ENCODE measurements at places on chromosomes 2 and 18.

- no peak for DNase-seq
These were observed 34.1 kb downstream of the NFATC1 start for GRCh38 chr18:79429785-79430281.

DNA sequence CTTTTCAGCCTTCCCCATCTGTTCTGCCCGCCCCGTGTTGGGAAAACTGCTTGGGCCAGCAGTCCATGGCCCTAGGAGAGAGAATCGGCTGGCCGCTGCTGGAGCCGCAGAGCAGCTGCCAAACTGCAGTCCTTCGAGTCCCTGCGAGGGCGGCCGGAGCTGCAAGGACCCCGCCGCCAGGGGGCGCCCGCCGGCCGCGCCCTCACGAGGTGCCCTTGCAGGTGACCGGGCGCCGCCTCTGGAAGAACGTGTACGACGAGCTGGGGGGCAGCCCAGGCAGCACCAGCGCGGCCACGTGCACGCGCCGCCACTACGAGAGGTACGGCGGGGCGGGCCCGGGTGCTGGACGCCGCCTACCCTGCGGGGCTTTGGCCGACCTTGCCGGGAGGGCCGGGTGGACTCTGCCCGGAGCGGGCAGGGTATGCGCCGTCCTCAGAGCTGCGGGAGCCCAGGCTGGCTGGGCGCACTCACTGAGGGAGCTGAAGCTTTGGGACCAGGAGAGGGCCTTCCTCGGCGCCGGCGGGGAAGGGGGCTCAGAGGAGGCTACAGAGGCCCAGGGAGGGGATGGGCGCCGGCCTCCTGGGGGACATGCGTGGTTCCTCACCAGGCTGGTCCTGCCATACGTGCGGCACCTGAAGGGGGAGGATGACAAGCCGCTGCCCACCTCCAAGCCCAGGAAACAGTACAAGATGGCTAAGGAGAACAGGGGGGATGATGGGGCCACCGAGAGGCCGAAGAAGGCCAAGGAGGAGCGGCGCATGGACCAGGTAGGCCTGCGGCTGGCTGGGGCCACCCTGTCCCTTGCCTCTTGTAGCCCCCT is 13.6 kb downstream of the ARID5A start:
- no peak for DNase-seq

DNA sequence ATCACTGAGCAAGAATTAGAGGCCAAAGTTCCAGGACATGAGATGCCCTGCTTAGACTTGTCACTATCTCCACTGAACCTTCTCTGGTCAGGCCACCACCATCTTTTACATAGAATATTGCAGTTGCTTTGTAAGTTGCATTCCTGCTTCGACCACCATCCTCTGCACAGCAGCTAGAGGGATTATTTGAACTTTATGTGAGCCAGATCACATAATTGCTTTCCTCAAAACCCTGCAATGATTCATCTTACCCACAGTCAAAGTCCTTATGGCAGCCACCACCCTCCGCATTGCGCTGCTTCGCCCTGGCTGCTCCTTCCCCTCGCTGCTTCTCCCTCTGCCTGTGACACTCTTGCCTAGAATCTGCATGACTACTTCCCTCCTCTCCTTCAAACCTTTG is 111.3 kb downstream of the EML6 start:
- DNase-seq = no peak

DNA sequence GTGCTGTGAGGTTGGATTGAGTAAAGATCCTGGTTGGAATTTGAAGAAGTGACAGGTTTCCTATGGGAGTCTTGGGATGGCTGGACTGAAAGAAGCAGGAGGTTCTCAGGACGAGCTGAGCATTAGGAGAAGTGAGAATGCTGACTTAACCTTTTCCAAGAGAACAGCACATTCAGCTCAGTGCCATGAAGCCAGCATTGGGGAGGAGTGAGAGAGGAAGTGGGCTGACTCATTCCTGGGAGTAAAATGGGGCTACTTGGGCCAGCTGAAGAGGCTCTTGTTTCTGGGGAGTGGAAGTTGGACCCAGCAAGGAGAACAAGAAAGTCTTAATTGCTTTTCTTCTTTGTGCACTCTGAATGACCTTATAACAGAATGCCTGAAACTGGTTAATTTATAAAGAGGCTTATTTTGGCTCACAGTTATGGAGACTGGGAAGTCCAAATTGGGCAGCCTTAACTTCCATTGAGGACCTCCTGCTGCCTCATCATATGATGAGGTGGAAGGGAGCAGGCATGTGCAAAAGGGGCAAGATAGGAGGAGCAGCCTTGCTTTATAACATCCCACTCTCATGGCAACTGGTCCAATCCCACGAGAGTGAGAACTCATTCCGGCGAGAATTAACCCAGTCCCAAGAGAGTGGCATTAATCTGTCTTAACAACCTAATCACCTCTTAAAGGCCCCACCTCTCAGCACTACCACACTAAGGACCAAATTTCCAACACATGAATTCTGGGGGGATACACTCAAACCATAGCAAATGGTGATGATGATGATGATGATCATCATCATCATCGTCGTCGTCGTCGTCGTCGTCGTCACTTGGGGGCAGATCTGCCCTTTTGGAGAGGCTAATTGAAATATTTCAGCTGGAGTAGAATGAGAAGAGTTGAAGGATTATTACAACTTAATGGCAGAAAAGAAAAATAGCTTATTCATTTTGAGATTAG is 26.1 kb downstream of the DGUOK start:
- no peak for DNase-seq

DNA sequence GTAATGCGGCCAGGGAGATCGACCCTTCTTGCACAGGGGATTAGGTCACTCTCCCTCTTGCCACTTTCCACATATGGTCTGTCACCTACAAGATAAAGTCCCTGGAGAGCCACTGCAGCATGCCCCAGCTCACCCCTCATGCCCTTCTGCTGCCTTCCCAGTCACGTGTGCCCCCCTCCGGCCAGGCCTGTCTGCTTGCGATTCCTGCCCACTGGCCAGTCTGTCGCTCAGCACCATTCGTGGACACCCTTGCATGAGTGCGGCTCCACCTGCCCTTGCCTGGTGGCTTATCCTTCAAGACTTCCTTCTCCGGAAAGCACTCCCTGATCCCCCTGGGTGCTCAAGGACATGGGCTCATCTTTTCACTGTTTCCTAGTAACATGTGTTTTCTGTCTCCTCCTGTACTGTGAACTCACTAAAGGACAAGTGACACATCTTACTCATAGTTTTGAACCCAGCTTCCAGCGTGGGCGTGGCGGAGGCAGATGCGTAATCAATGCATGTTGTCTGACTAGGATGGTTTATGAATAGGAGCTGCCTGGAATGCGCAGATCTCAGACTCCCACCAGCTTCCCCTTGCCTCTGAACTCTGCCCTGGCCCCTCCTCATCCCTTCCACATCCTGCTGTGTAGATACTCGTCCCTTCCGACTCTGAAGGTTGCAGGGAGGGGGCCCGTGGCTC is 7.8 kb upstream of the NT5DC4 start:
- peak; percentile 18 for DNase-seq

DNA sequence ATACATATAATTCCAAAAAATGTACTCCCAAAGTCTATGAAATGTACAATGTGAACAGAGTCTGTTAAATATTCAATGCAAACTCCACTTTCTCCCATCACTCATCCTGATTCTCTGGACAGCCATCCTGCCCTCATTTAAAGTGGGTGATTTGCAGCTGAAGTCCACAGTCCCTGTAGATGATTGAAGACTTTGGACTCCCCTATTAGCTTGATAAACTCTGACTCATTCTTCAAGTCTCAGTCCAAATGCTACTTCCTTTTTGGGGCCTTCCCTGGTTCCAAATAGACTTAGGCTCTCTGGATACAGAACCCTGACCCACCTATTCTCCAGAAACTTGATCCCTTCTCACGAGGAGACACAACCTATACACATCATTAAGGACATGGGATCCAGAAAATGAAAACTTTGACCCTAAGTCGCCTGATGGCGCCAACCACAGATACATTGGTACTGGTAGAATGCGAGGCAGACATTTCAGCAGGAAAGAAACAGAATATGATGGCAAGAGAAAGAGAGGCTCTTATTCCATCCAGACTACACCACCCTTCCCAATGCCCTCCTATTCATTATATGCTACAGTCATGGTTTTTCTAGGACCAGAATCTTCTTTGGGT is 122.7 kb downstream of the VIT start:
- no peak for DNase-seq

- DNase-seq = no peak
These were observed 87.3 kb downstream of the MALT1 start for GRCh38 chr18:58758606-58759005.

DNA sequence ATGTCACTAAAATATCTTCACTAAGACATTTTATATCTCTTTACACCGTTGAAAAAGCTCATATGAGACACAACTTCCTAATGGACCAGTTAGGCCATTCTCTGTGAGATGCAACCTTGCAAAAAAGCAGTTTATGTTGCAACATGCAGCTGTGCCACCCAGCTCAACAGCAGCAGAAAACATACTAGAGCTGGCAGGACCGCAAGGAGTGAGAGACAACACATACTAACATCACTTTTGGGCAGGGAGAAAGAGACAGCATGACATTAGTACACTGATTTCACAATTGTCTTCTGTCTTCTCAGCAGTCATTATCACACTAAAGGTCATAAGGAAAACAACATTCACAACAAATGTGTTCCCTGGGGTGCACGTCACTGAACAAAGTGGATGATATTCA is 122.9 kb downstream of the EPB41L3 start:
- DNase-seq = no peak

DNA sequence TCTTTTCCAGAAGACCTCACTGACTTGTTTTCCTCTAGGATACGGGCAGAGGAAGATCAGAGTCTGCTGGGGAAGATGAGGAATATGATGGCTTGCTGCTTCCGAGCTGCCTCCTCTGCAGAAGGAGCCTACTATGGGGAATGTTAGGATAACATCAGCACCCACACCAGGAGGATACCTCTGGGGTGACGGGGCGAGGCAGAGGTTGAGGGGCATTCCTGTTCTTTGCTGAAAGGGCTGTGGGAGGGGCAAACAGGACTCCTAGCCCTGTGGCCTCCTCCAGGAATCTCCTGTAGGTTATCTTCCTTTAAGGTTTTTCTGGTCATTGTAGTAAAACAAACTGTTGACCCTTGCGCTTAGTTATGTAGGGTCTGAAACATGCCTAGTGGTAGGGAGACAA is 102.5 kb downstream of the CRIM1 start:
- DNase-seq = no peak

DNA sequence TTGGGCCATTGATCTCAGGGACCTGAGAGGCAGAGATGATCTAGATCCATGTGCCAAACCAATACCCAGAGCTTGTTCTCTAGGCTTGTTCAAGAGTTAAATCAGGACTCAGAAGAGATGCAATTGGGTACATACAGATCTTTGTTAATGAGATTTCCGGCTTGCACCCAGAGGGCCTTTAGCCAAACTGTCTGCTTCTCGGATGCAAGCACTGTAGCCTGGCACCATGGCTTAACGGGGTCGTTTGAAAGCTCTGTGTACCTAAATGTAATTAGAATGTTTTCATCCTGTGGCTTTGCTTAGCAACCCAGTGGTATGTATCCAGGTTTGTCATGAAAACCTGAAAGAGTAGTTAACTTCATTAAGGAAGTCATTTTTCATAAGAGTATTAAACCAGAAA is 94.2 kb downstream of the TPGS2 start:
- DNase-seq = no peak

DNA sequence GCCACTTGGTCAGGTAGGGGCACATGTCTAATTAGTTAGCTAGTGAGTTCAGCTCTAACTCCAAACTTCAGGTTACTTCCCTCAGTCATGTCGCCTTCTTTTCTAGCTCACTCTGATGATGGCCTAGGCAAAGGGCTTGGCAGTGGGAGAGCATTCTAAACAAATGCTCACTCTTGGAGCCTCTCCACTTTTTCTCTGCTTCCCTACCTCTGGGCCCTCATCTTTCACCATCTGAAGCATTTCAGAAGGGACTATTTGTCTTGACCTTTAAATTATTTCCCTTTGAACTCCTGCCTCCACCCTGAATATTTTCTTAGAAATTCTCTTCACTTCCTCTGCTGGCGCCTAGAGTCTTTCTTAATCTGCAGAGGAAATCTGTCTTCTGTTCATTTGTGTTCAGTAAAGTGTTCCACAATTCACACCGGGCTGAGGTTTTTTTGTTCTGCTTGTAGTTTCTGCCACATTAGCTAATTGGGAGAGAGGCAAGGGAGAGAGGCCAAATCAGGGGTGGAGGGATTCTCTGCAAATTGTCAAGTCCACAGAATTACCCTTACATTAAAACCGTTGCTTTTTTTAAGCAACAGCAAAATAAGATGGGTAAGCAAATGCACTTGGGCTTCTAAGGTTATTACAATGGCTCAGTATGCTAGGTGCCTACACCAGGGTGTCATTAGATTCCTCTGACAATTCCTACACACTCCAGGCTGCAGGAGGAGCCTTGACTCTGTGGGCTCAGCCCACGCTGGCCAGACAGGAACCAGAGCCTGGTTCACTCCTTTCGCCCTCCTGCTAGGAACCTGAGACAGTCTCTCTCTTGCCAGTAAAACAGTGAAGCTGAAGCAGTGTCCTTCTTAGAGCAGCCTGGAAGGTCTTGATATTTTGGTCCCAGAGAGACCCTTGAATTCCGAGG is 5.5 kb downstream of the MSGN1 start:
- DNase-seq = peak; percentile 66

DNA sequence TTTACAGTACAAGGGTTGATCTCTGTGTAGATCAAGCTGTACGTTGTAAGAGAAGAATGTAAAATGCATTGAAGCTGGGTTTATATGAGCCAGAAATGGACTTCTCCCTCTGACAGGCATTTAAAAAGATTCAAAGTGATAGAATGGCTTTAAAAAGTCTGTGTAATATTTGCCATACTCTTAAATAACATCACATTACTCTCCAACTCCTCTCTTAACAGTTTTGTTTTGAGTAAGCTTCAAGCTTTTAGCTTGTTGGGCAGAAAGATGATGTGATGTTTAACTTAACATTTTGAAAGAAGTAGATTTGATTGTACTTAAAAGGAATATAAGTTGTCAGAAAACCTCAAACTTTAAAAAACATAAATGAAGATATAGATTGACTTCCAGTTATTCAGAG is 72.2 kb downstream of the COX7A2L start:
- no peak for DNase-seq

GRCh38 chr18:41391616-41392595 is 563.1 kb upstream of the PIK3C3 start:
- peak; percentile 89 for DNase-seq

- no peak for DNase-seq
These were observed 68.0 kb downstream of the STEAP3 start for GRCh38 chr2:119291588-119292167.

- peak; percentile 73 for DNase-seq
These were observed 561.9 kb downstream of the ARHGAP15 start for GRCh38 chr2:143691121-143691520.

GRCh38 chr2:203918264-203918663 is 18.3 kb upstream of the ICOS start:
- DNase-seq = no peak

DNA sequence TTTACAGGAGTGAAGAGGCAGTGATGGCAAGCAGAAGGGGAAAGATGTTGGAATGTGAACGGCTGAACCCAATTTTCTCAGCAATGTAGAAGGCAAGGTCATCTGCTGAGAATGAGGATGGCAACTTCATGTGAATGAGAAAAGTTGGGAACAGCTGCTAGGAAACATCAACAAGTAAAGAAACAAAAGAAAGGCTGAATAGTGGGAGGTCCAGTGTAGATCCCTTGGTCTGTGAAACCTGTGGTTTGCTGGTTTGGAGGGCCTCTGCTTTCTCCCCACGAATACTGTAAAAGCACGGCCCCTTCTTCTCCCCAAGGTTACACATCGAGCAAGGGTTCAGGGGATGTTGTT is 27.4 kb downstream of the MARCHF4 start:
- peak; percentile 11 for DNase-seq

Data from eye (tissue), 1 donor.